ENCODE measurements at places on chromosomes 12 and 14.

DNA sequence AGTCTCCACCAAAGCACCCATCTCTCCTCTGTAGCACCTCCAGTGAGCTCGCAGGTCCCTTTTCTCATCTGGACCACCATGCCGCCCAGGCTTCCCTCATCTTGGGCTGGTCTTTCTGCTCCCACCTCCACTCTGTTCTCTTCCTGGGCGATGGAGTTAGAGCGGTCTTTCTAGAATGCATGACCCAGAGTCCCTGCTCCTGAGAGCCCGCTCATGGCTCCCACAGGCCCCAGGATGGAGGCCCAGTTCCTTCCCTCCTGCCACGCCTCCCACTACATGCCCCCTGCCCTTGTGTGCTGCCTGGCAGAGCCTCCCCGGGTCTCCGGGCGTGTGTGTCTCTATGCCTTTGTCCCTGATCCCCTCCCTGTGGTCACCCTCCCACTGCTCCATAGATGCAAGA lies 100.7 kb upstream of the RTL1 start:
- no peak for DNase-seq

DNA sequence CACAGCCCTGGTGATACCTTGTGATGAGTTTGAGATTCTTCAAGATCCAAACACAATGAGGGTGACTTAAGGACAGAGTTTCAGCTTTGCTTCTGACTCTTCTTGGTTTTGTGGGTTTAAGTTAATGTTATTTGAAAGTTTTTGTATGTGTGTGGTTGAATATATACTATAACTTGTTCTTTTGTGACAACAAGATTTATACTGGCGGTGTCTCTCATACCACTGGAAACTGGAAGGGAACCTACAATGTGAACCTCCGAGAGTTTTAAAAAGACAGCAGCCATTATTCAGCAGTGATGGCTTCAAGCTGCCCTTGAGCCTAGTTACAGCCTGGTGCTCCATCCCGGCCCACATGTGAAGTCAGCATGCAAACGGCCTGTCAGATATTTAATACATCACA lies 87.9 kb upstream of the IGF1 start:
- DNase-seq = no peak

- DNase-seq = no peak
These were observed 42.2 kb upstream of the FBXO33 start for GRCh38 chr14:39474416-39474911.

- no peak for DNase-seq
These were observed 228.0 kb downstream of the MON2 start for GRCh38 chr12:62694632-62695031.

GRCh38 chr14:105894125-105894977 lies 368.0 kb downstream of the TMEM121 start:
- DNase-seq = no peak

DNA sequence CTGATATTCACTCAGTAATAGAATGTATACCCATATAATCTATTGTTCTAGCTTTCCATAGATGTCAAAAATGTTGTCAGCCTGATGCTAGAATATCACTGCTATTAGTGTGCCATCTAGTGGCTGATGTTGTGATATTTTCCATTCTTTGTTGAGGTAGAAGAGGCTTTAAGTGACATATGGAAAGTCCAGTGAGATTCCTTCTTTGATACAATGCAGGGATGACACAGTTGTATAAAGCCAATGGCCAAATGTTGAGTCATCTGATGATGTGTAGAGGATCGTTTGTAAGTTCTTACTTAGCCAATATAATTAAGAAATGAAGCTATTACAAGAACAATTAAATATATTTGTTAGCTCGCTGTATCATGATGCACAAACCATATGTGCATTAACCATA lies 58.1 kb upstream of the PCED1B start:
- no peak for DNase-seq

- no peak for DNase-seq
These were observed 670 bp upstream of the BEGAIN start for GRCh38 chr14:100587763-100588411.

DNA sequence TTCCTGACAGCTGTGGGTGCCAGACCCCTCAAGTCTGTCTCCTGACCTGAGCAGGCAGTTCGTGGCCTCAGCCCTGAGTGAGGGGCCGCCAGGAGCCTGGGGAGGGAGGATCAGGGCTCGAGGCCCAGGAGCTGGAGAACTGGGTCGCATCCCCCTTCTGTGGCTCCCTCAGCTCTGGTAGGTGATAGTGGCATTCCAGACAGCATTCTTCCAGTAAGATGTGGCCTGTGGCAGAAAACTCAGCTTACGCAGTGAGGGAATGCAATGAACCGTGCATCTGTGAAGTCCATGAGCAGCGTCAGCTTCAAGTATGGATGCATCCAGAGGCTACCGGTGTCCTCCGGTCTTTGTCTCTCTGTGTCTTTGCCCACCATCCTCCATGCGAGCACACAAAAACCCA lies 28.4 kb upstream of the FBRSL1 start:
- DNase-seq = no peak

GRCh38 chr12:13443498-13443897 lies 247.0 kb downstream of the EMP1 start:
- no peak for DNase-seq

GRCh38 chr12:133165776-133166175 lies 15.5 kb upstream of the ZNF268 start:
- no peak for DNase-seq
